ENCODE measurements at places on chromosomes 12 and 14.

- no peak for DNase-seq
Observed at GRCh38 chr14:27228053-27228452, 630.2 kb upstream of the NOVA1 start.

DNA sequence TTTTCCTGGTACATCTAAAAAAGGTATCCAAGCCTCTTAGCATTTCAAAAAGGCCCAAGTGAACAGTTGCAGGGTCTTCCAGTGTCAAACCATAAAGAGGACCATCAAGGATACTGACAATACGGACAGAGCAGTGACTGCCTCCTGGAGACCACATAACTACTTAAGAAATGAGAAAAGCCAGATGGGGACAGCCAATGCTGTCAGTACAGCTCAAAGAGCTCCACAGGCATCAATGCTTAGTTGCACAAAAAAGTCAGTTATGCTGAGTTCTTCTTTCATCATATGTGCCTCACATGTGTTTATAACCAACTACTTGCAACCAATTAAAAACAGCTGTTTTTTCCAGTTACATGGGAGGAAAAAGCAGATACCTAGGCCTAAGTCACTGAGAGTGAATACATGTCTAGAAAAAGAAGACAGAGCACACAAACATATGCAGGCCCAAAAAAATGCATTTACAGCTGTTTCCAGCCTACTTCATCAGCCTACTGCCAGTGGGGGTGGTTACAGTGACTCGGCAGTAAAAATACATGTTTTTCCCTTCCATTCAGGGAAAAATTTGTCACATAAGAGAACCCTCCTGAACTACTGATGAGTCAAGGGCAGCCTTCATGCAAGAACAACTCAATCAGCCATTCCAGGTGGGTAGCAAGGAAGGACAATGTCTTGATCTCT is 84.0 kb downstream of the DCAF5 start:
- DNase-seq, result peak; percentile 63

DNA sequence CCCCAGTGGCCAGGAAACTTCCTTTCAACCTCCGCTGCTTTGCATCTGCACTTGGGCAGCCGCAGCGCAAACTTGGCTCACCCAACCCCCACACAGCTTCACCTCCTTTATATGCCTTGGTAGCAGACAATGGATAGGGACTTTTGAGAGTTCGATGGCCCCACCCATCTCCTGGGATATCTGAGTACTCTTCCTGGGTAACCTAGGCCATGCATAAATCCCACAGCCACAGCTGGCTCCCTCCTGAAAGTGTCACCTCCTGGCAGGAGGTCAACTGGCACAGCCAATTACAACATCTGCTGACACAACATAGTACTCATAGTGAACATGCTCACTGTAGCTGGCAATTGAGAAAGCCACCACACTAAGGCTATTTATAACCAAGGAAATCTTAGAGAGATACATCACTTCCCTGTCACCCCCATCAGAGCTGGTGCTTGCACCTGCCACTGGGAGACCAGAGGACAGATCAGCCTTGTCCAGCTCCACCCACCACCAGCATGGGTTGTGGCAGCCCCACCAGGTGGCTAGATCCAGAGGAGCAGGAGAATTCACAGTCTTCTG is 410.0 kb downstream of the SYT1 start:
- DNase-seq, result no peak

GRCh38 chr12:109277899-109278762 is 31.0 kb downstream of the FOXN4 start:
- no peak for DNase-seq
